ENCODE measurements at places on chromosomes 7 and 10.
A peak's percentile ranks its signal among the peaks of the same experiment; 100 is the strongest.

- peak; percentile 66 for DNase-seq
Observed at GRCh38 chr7:26199301-26200037, 1.1 kb downstream of the HNRNPA2B1 start.

DNA sequence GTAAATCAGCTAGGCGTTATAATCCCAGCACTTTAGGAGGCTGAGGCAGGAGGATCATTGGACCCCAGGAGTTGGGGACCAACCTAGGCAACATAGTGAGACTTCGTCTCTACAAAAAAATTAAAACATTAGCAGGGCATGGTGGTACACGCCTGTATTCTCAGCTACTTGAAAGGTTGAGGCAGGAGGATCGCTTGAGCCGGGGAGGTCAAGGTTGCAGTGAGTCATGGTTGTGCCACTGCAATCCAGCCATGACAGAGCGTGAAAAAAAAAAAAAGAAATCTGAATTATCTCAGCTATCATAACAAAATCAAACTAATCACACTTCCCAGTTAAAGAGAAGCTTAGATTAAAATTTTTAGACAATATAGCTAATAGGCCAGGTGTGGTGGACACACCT, 35.3 kb downstream of the ATAD1 start:
- DNase-seq, result no peak

- DNase-seq, result no peak
Observed at GRCh38 chr10:25890995-25891394, 43.0 kb upstream of the MYO3A start.

DNA sequence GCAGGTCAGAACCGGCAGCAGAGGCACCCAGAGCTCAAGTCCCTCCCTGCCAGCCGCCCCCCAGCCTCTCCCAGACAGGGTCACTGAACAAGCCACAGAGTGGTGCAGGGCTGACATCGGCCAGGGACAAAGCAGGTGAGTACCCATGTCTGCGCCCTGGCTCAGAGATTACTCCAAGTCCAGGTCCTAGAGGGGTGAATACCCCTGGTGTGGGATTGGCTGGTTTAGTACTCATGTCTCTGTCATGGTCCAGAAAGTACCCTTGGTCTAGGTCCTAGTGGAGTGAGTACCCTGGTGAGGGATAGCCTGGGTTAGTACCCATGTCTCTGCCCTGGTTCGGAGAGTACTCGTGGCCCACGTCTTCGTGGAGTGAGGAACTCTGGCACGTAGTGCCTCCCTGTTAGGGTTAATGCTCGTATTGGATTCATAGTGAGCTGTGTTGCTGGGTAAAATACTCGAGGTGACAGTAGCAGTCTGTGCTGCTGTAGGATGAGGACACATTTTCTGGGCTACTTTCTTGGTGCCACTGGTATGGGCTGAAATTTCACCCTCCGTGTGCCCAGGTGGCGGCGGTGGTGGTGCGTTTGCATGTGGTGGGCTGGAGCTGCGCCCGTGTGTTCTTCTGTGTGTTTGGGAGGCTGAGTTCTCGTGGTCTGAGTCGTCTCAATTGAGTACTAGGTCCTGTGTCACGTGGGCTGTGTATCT, 25.5 kb upstream of the KNDC1 start:
- DNase-seq, result no peak
